ENCODE measurements at places on chromosomes 1 and 21.

GRCh38 chr1:85587841-85588240, 7.3 kb downstream of the CCN1 start:
- DNase-seq: no peak

GRCh38 chr1:180899262-180899661, 13.4 kb upstream of the KIAA1614 start:
- DNase-seq: no peak

DNA sequence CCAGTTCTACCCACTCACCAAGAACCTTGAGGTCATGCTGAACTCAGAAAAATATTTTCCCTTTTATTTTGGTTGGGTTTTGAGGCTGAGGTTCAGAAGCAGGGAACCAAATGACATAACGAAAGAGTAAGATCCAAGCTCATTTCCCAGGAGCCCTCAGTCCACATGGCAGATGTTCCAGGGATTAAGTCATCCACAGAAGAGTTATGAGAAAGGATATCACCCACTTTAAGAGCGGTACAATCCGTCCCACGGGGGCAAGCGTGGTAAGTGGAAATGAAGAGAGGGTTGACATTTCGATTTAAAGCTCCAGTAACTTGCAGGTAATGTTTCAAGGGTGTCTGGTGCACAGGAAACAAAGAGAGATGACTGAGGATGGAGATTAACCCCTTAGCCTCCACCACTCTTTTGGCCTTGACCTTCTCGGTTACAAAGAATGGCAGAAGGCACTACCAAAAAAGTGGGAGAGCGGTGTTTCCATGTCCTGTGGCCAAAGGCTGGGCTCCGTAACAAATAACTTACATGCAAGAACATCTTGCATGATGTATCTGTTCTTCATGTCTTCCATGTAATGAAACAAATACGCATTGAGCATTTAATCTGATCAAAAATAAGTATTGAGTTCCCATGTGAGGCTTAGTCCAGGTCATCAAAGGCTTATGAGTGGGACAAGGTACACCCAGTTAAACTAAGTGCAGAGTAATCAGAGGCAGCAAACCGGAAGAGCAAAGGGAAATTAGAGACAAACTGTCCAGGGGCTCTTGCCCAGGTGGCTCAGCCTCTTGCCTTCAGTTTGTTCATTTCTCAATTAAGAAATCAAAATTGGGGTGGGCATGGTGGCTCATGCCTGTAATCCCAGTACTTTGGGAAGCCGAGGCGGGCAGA, 241.4 kb downstream of the TOMM20 start:
- DNase-seq: no peak

DNA sequence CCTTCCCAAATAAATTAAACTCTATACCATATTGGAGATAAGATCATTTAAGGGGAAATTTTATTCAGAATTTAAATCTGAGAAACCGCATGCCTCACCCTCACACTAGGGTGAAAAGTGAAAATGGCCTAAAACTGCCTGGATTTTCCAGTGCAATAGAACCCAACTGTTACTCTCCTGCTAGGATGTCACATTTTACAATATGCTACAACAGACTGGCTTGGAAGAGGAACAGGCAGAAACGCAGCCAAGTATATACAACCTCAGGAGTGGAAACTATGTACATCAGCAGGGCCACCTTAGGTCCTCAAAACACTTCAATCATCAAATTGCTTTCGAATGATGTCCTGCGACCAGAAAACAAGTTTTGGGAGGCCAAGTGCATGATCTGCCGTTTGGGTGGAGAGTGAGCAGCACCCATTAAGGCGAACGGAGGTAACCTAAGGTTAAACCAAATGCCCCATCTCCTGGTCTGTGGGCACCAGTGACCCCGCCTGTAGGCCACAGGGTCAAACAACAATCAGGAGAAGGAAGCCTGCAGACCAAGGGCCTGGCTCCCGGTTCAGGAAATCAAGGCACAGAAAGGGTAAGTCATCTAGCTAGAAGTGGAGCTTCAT, 4.9 kb downstream of the RCAN1 start:
- DNase-seq: no peak

- no peak for DNase-seq
These were observed 12.6 kb downstream of the DFFB start for GRCh38 chr1:3869751-3870301.

GRCh38 chr1:77398152-77398551, 116.3 kb downstream of the AK5 start:
- no peak for DNase-seq

- no peak for DNase-seq
These were observed 18.1 kb upstream of the MYSM1 start for GRCh38 chr1:58717979-58718378.

- DNase-seq: peak; percentile 73
These were observed 98.6 kb upstream of the PPP2R5A start for GRCh38 chr1:212186427-212187207.

DNA sequence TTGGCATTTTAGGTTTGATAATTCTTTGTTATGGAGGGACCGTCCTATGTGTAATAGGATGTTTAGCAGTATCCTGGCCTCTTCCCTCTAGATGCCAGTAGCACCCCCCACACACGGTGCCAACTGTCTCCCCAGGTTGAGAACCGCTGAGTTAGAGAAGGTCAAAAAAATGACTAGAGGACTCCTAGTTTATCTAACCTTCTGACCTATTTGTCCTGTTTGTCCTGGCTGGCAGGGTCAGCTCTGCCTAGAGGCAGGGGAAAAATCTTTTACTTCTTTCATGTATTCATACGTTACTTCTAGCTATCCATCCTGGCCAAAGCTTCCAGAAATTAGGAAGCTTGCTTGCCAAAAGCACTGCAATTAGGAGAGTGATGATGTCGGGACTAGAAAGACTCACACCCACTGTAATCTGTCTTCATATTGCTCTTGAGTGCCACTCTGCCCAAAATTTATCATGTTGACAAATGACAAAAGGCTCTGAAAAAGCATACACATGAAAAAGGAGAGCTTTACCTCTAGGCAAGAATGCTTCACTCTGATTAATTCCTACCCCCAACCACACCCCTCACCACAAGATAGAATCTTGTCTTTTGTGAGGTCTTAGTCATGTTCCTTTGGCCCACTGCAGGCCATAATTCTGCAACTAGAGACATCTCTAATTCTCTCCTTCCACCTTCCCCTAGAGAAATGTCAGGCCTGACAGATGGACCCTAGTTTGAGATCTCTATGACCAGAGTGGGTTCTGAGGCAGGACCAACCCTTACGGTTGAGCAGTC, 14.4 kb upstream of the AKR1A1 start:
- DNase-seq: no peak

DNA sequence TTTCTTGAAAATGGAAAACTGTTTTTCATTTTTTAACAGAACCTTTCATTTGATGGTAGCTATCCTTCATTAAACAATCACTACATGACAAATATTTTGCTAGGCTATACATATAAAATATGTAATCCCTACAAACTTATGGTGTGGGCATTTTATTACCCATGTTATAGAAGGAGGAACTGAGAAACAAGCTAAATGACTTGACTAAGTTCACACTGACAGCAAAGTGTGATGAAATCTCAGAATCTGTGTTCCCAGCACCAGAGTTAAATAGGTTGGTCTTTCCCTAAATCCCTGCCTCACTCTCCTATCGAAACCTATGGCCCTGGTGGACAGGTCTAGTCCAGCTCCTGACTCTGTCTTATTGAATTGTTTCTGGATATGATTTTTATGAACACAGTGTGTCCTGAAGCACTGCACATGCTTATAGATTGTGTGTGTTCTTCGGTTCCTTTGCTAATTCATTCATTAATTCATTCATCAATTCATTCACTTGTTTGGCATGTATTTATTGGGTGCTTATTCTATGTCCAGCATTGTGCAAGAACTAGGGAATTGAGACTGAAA, 301.0 kb downstream of the GRIK1 start:
- DNase-seq: no peak

GRCh38 chr1:24414775-24415333, 748 bp upstream of the NIPAL3 start:
- DNase-seq: no peak

DNA sequence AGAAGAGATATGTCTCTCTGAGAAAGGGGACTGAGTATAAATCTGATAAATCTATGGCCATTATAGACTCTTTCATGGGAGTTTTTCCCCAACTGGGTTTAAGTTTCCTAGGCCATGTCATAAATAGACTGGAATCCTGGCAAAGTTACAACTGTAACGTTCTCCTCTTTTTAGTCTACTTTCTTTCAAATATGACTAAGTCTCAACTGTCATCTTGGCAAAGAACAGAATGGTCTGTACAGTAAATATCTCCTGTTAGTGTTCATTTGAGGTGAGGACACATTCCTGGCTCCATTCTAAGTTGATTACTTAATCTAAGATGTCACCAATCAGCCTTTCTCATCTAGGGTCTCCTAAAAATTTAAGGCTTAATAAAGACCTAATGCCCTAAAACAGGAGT, 300.5 kb downstream of the BRINP2 start:
- no peak for DNase-seq

GRCh38 chr1:83910461-83910860, 88.5 kb downstream of the TTLL7 start:
- no peak for DNase-seq

GRCh38 chr1:54609301-54609921, 13.9 kb downstream of the FAM151A start:
- no peak for DNase-seq

GRCh38 chr1:25862785-25863485, 3.7 kb upstream of the AUNIP start:
- DNase-seq: no peak

DNA sequence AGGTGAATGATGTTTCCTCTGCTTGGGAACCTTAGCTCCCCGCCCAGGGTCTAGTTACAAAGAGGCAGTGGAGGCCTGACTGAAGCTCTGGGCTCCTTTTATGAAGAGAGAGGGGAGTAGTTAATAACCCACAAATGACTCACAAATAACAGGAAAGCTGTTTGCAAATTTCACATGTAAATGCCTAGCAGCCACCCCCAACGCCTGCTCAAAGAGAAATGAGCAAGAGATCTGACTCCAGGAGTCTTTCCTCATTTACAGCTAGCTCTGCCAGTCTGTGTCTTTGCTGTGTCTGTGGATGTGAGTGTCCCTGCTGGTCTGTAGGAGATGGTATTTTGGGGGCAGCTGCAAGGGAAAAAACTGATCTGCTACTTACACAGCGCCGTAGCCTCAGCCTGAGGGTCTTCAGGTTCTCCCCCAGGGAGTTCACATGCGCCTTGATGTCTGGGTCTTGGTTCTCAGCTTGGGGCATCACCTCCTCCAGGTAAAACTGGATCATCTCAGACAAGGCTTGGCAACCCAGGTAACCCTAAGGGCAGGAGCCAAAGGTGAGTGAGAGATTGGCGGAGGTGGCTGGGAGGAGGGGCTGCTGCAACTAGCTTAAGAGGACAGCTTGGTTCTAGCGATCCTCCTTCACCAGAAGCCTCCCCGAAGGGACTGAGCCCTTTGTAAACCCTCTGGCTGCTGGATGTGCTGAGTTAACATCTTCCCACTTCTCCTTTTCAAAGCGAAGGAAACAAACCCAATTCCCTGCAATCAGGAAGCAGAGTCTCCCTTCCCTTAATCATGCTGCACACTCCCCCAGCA, at the start of gene IL19:
IL19 (plus strand) TSS at position 243 of the 807 bp plus-strand sequence. CDS start 65,890 bp downstream, outside the sequence.
- peak; percentile 78 for DNase-seq

DNA sequence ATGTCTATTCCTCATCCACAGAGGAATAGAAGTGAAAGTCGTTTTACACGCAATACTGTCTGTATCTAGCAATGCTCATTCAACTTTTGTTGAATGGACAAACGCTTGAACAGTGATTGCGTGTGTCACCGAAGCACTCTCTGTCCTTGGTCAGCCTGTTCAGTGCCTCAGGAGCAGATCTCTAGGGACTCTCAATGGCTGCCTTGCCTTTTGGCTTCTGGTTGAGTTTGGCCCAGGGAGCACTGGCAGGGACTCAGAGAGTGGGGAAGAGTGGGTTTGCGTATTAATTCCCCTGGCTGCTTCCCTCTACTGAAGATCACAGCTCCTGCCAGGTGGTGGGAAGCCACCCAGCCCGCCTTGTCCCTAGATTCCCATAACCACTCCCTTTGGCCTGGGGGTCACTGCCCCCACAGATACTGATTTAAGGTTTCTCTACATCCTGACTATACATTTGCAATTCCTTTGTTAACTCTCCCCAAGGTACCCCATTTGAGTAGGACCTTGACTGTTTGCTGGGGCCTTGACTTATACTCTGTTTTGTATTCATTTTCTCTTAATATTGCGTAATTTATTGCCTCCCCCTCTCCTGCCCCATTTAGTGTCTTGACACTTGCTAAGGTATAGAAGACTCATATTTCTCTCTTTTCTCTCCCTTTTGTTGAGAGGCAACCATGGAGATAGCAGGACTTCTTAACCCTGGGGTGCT, 61.7 kb upstream of the USP24 start:
- DNase-seq: no peak

DNA sequence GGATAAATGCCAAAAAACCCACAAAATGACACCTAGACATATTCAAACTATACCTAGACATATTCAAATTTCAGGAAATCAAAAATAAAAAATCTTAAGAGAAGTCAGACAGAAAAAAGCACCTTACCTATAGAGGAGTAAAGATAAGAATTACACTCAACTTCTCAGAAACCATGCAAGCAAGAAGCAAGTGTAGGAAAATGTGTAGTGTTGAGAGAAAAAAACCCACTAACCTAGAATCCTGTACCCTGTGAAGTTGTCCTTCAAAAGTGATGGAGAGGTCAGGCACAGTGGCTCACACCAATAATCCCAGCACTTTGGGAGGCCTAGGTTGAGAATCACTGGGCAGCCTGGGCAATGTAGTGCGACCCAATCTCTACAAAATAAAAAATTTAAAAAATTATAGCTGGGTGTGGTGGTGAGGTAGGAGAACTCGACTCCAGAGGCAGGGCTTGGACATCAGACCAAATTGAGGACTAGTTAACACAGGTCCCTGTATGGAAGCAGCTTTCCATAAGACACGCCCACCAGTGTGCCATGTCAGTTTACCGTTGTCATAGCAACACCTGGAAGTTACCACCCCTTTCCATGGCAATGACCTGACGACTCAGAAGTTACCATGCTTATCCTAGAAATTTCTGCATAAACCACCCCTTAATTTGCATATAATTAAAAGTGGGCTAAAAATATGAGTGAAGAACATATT, 20.7 kb downstream of the PDIK1L start:
- DNase-seq: no peak

GRCh38 chr1:38328278-38329035, 281.9 kb upstream of the POU3F1 start:
- no peak for DNase-seq

DNA sequence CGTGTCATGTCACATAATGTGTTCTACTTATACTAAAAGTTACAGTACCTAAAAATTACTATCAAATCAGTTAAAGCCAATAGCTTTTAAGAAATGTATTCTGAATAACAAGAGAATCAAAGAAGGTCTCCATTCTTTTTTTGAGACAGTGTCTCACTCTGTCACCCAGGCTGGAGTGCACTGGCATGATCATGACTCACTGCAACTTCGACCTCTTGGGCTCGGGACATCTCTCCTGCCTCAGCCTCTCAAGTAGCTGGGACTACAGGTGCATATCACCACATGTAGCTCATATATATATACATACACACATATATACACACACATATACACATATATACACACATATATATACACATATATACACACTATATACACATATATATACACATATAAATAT, 20.1 kb downstream of the COP1 start:
- no peak for DNase-seq

All from RPMI8226 (cell line).